Osteocyte (in vitro differentiated cells): ENCODE measurements at places on chromosomes 16 and 17. TPM values are rescaled to one million over a fixed set of nuclear protein-coding genes. Genes with fewer than 3 reads are reported as not detected.

TPSD1 gene
- total RNA-seq = not detected in 2 replicates

EPX gene
- not detected in 2 replicates for total RNA-seq

DNA sequence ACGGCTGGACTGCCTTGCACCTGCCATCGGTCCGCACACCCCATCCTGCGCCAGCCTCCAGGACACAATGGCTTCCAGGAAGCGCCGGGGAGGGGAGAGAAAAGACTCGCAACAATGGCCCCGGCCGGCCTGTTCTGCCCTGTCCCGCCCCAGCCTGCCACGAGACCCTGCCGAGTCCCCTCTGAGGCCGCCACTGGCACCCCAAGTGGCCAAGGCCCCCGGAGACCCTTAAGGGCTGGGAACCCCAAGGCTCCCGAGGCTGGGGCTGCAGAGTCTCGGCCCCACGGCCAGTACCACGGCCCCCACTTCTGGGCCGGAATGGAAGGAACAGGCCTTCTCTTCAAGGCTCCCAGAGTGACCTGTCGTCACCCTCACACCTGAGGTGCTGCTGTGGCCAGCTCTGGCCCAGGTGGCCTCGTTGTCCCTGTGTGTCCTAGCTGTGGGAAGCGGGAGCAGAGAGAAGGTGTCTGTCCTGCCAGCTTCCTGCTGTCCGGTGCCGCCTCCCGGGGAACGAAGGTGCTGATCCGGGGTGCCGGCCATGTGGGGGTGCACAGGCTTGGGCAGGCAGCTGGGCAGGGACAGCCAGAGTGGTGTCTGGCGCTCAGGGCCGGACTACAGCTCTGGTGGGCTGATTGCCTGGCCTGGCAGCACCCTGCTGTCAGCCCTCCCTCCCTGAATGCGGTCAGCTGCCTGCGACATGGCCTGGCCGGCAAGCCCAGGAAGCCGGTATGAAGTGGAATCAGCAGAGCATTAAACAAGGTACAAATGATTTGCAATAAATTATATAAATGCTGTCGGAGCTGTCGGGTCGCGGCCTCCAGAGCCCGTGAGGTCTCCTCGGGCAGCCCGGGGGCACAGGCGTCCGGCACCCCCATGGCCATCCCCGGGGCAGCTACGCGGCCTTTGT lies 8.2 kb upstream of the CACNA1H start:
- no peak for DNase-seq

GRCh38 chr16:55144651-55145050 lies 179.4 kb upstream of the IRX6 start:
- DNase-seq = no peak

DNA sequence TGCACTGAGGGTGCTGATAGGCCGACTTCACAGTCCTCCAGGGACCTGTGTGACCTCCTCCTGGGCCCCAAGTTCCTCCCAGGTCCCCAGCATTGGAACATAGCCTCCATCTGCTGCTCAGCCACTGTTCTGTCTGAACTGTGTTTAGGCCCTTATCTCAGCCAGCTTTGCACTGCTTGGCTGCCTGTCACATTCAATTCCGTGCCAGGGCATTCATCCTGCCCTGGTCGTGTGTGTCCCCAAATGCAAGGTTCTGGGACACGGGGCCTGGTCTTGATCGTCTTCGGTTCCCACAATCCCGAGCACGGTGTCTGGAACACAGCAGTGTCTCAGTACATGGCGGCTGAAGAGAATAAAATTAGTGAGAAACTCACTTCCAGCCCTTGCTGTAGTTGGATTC lies 69.9 kb upstream of the NFAT5 start:
- DNase-seq = no peak

- DNase-seq = no peak
Measured at GRCh38 chr17:50018909-50019308, 23.9 kb upstream of the DLX3 start.

- peak; percentile 92 for DNase-seq
Measured at GRCh38 chr17:41777574-41778188, 8.8 kb downstream of the JUP start.

DNA sequence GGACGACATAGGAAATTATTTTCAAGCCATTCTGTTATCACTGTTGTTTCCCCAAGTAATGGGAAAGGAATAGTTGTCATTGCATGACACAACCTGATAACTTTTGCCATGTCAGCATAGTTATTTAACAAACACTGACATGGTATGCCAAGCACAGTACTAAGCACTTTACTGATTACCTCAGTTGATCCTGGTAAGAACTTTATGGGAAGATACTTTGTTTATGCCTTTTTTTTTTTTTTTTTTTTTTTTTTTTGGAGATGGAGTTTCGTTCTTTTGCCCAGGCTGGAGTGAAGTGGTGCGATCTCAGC lies 15.7 kb upstream of the PNPO start:
- no peak for DNase-seq
